Midbrain (tissue), 1 donor: ENCODE measurements at places on chromosomes 3 and 15.

GRCh38 chr3:132721479-132722164 lies 587 bp downstream of the NPHP3 start:
- DNase-seq: peak; percentile 41

DNA sequence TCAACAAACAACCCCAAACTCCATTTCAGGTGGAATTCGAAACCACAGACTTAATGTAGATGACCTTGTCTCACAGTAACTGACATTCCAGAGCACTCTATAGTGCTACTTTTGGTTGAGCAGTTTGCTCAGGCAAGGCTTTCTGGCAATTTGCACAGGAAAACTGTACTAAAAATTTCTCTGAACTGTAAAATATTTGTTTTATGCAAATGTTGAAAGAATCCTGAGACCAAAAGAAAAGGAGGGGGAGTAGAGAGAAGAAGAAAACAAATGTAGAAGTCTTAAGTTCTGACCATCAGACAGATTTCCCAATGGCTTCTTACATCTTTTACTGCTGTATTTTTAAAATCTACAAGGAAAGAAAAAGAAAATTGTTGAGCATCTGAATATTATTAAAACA lies 53.5 kb downstream of the DTWD1 start:
- no peak for DNase-seq

GRCh38 chr3:193780810-193781478 lies 187.9 kb downstream of the OPA1 start:
- peak; percentile 79 for DNase-seq

- DNase-seq: no peak
Observed at GRCh38 chr15:36080759-36081158, 498.7 kb upstream of the CDIN1 start.

DNA sequence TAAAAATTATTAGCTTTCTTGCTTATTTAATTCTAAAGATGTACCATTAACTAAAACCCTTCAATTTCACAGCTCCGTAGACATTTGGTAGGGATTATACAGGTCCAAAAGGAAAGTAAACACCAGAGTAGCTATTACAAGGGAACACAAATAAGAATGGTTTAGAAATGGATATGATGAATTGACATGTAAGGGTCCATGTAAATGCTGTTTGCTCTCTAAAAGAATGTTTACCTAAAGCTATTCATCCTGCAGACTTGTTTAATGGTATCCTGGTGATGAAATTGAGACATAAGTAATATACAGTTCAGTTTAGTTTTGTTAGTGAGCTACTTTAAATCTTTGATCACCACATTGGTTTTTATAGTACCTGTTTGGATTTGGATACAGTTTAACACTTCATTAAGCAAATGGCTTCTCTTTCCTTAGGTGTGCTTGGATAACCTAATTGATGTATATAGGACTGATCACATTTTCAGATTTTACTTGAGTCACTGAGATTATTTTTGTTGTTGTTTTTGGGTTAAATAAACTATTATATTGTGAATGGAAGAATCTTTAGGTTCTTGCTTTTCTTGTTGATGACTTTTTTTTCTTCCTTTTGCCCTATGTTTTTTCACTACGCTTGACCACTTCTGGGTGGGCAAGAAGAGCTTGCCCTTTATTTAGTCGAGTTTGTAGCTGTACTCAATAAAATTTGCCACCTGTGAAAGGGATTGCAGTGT lies 115.4 kb downstream of the TCF12 start:
- DNase-seq: no peak
